ENCODE measurements at places on chromosomes 12 and 14.
A peak's percentile ranks its signal among the peaks of the same experiment; 100 is the strongest.

DNA sequence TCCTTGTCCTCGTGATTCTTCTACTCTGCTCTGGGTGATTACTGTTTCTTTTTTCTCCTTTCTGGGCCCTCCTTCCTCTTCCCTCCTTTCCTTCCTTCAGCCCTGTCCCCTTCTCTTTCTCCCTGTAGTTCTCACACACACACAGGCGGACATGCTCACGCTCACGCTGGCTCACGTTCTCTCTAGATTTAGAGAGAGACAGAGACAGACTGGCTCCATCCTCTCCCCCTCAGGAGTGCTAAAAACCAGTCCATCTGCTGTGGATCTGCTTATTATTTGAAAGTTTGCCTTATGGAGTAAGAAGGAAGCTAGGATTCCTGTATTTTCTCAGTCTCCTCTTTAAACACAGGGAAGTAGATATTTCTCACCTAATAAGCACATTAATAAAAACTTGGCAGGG is 48.1 kb downstream of the KCNA1 start:
- DNase-seq: no peak

DNA sequence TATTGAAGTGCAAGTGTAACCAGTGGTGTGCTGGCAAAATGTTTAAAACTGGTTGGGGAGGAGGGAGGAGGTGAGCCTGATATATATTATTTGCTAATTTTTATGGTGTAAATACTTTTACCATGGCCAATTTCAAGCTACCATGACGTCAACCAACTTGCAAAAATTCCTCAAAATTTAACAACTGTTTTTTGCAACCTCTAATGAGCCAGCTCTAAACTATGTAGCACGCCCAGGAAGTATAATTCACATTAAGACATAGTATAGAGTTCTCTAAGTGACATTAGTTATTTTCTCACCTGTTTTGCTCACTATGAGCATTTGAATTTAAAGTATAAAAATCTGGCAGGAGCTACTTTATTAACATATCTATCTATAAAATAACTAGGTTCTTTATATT is 41.4 kb downstream of the ATL1 start:
- DNase-seq: no peak

- peak; percentile 68 for DNase-seq
Observed at GRCh38 chr12:47236109-47236714, 156.5 kb upstream of the AMIGO2 start.

GRCh38 chr14:102902086-102902485 is 20.4 kb upstream of the AMN start:
- DNase-seq: no peak

- no peak for DNase-seq
Observed at GRCh38 chr12:3680919-3681594, 71.9 kb downstream of the CRACR2A start.

- DNase-seq: no peak
Observed at GRCh38 chr12:12821975-12822374, 8.8 kb downstream of the DDX47 start.

DNA sequence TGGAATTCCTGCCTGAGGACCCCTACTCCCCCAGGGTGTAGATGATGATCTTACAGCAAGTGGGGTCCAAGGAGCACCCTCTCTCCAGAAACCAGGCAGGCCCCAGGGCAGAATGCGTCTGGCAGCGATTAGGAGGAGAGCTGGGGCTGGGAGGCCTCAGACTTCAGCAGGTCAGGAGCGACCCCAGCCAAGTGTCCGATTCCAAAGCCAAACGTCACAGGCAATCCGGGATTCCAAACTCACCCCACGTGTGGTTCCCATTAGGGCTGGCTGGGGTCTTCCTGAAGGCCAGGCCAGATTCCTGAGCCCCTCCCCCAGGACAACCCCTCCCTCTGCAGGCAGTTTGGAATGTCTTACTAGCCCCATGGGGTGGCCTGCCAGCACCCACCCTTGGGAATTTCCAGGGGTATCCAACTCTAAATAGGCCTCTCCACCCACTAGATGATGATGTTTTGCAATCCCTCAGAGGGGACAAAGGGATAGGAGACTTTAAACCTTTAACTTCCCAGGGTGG is 17.3 kb upstream of the FIGNL2 start:
- no peak for DNase-seq

GRCh38 chr14:104112113-104112505 is 26.3 kb upstream of the KIF26A start:
- no peak for DNase-seq

GRCh38 chr12:79453820-79454219 is 236.9 kb downstream of the PAWR start:
- no peak for DNase-seq

DNA sequence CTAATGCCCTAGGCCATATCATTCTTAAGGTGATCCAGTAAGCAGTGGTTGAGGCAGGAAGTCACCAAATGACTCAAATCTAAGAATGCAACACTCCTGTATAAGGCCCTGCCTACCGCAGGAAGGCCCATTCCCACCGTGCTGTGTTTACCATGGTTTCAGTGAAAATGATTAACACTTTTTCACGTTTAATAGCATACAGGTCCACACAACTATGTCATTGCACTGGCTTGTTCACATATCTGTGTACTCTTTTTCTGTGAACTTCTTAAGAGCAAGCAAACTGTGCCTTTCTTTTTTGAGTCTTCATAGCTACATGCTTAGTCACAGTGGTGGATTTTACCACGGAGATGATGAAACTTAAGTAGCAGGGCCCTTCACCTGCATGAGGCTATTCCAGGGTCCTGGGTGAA is 214.9 kb downstream of the CNTN1 start:
- DNase-seq: peak; percentile 1

DNA sequence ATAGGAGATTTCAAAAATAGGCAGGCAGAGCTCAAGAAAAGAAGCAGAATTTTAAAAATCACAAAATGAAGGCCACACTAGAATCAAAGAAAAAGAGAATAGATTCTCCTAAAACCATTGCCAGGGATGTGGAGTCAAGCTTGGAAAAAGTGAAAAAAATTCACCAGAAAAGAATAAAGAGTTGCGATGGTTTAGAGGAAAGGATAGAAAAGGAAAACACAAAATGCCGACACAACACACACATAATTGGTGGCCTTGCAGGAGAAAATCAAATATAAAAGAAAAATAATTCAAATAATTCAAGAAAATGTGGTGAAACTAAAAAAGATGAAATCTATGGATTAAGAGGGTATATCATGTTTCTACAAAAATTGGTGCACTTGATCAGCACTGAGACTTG is 181.6 kb upstream of the C14orf180 start:
- peak; percentile 7 for DNase-seq

- no peak for DNase-seq
Observed at GRCh38 chr14:68514608-68515194, 278.2 kb downstream of the ZFP36L1 start.
